ENCODE measurements at places on chromosomes 3 and 15. TPM values are rescaled to one million over a fixed set of nuclear protein-coding genes. Genes with fewer than 3 reads are reported as not detected.
A peak's percentile ranks its signal among the peaks of the same experiment; 100 is the strongest.

- H3K27ac ChIP-seq = peak overlapping the region; percentile 5
- no peaks in the 10 kb centered on the region for H3K27me3 ChIP-seq
- peak overlapping the region; percentile 53 for H3K4me3 ChIP-seq
- H3K4me1 ChIP-seq = peaks cover 32% of the 10 kb centered on the region
- H3K36me3 ChIP-seq = no peaks in the 10 kb centered on the region
- peak; percentile 83 for DNase-seq
Observed at GRCh38 chr3:173584838-173585831, 187.6 kb downstream of the NLGN1 start.

DNA sequence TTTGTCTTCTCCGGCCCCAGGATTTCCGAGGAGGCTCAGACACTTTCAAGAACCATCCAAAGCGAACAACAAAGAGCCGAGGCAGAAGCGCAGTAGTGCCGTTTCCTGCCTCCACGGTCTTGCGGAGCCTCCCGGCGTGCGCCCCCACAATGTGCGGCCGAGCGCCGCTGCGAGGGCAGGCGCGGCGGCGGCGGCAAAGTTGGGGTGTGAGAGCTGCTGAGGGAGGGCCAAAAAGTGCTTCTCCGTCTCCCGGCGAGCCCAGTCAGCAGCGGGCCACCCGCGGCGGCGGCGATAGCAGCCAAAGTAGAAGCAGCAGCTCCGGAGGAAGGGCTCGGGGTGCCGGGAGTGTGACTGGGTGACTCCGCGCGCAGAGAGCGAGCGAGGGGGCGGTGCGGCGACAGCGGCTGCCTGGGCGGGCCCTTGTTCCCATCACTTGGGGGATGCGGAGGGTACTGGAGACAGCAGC lies 749.1 kb downstream of the ROBO1 start:
- H3K27ac ChIP-seq = peak overlapping the region; percentile 98
- peak overlapping the region; percentile 82 for H3K4me3 ChIP-seq
- H3K36me3 ChIP-seq = no peaks in the 10 kb centered on the region
- peaks cover 26% of the 10 kb centered on the region for H3K4me1 ChIP-seq

- H3K36me3 ChIP-seq = no peaks in the 10 kb centered on the region
- H3K4me3 ChIP-seq = no peak overlapping the region
- no peaks in the 10 kb centered on the region for H3K4me1 ChIP-seq
- DNase-seq = no peak
- no peak overlapping the region for H3K27ac ChIP-seq
Observed at GRCh38 chr3:44240061-44240460, 1.6 kb upstream of the TOPAZ1 start.

DNA sequence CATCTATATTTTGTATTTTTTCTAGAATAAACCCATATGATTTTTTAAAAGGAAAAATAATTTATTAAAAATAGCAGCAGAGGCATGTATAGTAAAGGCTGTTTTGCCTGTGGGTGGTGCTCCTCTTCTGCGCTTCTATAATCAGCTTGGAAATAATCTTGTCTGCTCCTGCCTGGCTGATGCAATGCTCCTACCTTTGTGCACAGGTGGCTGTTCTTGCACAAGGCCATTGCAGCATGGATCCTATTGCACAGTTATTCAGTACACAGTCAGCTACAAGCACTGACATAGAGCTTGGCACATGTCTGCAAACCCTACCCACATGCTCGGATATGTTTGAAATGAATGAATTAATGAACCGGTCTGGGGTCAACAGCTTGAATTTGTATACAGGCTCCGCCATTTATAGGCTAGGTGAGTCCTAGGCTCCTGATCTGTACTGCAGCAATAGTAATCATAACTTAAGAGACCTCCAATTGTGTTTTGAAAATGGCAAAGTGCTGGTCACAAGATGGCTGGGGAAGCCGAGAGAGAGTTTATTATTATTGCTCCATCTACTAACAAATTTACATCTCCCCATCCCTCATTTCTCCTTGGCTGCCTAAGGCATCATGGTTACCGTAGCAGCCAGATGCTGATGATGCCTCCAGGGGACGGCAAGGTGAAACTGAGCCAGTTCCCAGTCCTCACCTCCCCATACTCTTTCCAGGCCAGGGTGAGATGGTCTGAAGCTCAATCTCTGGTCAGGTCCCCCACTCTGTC lies 532 bp upstream of the RTP1 start:
- no peaks in the 10 kb centered on the region for H3K36me3 ChIP-seq
- no peak for DNase-seq
- H3K27me3 ChIP-seq = no peaks in the 10 kb centered on the region
- H3K4me1 ChIP-seq = peaks cover 8% of the 10 kb centered on the region

GRCh38 chr15:40289140-40289775 lies 6.4 kb upstream of the ANKRD63 start:
- no peak for DNase-seq
- H3K36me3 ChIP-seq = no peaks in the 10 kb centered on the region
- no peak overlapping the region for H3K27ac ChIP-seq
- no peak overlapping the region for H3K4me3 ChIP-seq
- H3K4me1 ChIP-seq = peaks cover 38% of the 10 kb centered on the region
- H3K27me3 ChIP-seq = peaks cover 96% of the 10 kb centered on the region

DNA sequence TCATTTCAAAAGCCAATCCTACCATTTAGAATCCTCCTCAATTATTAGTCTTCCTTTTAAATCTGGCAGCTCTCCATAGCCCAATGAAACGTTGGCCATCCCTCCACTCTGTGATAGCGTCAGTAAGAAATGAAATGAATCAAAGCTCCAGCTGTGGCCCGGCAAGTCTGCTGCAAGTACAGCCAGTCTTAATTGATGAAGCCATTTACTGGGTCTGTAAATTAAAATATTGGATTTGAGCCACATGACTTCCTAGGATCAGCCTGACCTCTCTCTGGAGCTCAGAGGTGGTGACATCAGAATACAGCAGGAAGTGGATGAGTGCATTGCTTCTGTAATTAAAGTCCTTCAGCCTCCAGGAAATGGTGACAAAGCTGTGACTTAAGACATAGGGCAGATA lies 347.0 kb upstream of the LMCD1 start:
- H3K4me1 ChIP-seq = no peaks in the 10 kb centered on the region
- no peak overlapping the region for H3K4me3 ChIP-seq
- H3K27me3 ChIP-seq = no peaks in the 10 kb centered on the region
- no peak overlapping the region for H3K27ac ChIP-seq

- no peaks in the 10 kb centered on the region for H3K36me3 ChIP-seq
- DNase-seq = no peak
- H3K27me3 ChIP-seq = no peaks in the 10 kb centered on the region
- no peak overlapping the region for H3K4me3 ChIP-seq
- H3K27ac ChIP-seq = no peak overlapping the region
Observed at GRCh38 chr3:176655404-176656094, 541.7 kb downstream of the TBL1XR1 start.

- DNase-seq = no peak
- H3K4me1 ChIP-seq = no peaks in the 10 kb centered on the region
- no peaks in the 10 kb centered on the region for H3K36me3 ChIP-seq
- no peak overlapping the region for H3K4me3 ChIP-seq
- H3K27me3 ChIP-seq = no peaks in the 10 kb centered on the region
Observed at GRCh38 chr3:188370081-188370830, 216.3 kb downstream of the LPP start.

DNA sequence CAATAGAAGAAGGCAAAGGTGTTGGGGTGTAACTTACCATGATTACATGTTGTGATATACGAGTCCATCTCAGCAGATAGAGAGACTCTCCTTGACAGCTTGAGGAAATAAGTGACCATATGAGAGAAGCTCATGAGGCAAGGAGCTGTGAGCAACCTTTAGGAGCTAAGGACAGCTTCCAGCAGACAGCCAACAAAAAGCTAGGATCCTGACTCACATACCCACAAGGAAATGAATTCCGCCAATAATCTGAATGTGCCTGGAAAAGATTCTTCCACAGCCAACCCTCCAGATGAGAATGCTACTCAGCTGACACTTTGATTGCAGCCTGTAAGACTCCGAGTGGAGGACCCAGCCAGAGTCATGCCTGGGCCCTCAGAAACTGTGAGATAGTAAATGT lies 339.6 kb upstream of the TPRG1 start:
- no peaks in the 10 kb centered on the region for H3K4me1 ChIP-seq
- no peak for DNase-seq
- H3K27me3 ChIP-seq = no peaks in the 10 kb centered on the region
- H3K36me3 ChIP-seq = no peaks in the 10 kb centered on the region
- no peak overlapping the region for H3K4me3 ChIP-seq

GRCh38 chr15:73608941-73609340 lies 24.2 kb downstream of the NPTN start:
- H3K4me3 ChIP-seq = no peak overlapping the region
- no peak for DNase-seq
- H3K36me3 ChIP-seq = no peaks in the 10 kb centered on the region

The CCR3 gene
- total RNA-seq = not detected

The CAMK2N2 gene
- total RNA-seq = 0.71 TPM

The SSUH2 gene
- 0.37 TPM for total RNA-seq

Data from neural progenitor cell (in vitro differentiated cells).